CD4-positive, alpha-beta T cell treated with Interleukin-17A for 4 hours (primary cell): ENCODE measurements at places on chromosomes 6 and 20.

GRCh38 chr20:37421988-37422387 lies 76.0 kb downstream of the SRC start:
- no peak for DNase-seq

DNA sequence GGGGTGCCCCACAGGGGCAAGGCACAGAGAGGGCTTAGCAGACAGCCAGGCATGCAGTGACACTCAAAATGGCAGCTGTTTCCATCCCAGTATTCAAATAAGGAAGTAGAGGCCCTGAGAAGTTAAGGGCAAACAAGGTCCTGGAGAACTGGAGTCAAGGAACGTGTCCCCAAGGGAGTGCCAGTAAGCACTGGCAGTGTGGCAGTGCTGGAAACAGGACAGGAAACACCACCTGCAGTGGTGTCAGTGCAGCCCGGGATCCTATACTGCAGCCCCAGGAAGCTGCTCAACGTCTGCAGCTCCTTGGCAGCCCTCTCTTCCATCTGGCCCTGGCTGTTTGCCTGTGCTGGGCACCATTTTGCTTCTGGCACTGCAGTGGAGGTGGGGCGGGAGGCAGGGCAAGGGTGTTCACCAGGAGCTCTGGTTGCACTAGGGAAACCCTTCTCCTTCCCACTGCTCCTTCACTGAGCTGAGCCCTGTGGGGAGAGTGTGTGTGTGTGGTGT lies 56.3 kb downstream of the EDN3 start:
- DNase-seq, result no peak

- DNase-seq, result peak; percentile 61
Measured at GRCh38 chr6:28543651-28544610, 18.2 kb downstream of the GPX5 start.

GRCh38 chr6:15343490-15344191 lies 97.8 kb downstream of the JARID2 start:
- no peak for DNase-seq

DNA sequence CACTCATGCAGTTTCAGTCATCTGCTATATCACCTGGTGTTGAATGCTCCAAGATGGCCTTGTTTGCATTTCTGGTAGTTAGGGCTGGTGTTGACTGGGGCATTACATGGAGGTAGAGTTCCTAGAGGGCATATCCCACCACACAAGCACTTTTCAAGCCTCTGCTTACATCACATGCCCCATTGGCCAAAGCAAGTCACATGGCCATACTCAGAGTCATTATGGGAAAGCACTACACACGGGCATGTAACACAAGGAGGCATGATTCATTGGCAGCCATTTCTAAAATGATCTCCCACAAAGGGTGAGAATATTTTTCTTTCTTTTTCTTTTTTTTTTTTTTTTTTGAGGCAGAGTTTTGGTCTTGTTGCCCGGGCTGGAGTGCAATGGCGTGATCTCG lies 73.2 kb downstream of the TRMT6 start:
- no peak for DNase-seq

- no peak for DNase-seq
Measured at GRCh38 chr6:108080010-108080780, 5.7 kb upstream of the OSTM1 start.

DNA sequence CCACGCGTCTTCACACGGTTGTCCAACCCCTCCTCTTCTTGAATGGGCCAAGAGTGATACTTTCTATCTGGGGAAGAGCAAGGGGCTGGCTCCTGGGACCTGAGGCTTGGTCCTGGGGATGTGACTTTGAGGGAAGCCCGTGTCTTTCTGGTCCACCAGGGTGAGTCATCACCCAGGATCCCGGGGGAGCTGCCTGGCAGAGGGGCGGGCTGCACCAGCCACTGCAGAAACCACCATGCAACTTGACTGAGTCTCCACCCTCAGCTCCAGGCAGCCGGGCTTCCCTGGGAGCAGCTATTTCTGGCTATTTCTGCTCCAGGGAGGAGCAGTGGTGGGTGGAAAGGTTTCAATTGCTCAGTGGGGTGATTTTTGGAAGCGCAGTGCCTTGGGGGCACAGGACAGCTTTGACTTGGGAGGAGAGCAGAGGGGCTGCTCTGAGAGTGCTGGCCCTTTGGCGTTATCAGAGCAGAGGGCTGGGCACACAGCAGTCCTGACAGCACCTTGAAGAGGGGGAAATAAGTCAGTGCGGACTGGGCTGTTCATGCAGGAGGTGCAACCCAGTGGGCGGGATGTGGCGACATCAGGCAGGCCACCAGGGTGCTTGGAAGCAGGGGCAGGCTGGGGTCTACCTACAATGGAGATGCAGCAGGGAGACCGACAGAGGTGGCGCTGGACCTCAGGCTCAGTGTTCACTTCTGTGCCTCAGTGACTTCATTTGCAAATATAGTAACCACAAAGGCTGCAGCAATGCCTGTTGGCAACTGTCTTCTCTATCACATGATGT lies 45.1 kb upstream of the FAM83D start:
- no peak for DNase-seq
